Effector CD4-positive, alpha-beta T cell (primary cell): ENCODE measurements at places on chromosomes 13 and 19.

GRCh38 chr19:4266253-4267000 lies 12.6 kb upstream of the SHD start:
- no peak for DNase-seq

DNA sequence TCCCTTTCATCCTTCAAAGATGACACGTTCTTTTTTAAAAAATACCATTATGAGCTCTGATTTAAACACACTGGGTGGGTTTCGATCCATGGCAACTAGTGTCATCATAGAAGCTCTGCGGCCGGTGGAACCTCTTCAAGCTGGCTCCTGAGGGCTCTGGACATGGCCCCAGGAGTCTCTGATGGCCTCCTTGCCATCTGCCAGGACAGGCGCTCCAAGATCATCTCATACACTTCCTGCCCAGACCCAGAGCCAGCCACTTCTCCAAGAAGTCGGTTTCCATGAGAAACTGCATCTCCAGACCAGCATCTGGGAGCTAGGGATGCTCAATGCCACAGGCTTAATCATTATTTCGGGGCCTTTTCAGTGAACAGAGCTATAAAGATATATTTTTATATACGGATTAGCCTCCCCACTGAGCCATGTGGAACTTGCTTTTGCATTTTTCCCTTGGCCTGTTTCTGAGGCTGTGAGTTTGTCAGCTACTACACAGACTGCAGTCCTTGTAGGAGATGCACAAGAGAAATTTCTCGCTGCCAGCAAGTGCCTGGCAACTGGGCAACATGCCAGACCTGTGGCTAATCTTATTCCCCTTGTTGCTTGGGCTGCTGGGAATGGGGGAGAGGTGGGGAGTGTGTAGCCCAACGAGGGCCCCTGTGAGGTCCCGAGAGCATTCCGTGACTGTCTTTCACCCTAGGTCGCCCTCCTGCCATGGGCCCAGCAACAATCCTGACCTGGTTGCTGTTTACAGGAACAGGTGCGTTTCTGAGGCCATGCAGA lies 15.9 kb downstream of the SUGP1 start:
- DNase-seq = no peak

DNA sequence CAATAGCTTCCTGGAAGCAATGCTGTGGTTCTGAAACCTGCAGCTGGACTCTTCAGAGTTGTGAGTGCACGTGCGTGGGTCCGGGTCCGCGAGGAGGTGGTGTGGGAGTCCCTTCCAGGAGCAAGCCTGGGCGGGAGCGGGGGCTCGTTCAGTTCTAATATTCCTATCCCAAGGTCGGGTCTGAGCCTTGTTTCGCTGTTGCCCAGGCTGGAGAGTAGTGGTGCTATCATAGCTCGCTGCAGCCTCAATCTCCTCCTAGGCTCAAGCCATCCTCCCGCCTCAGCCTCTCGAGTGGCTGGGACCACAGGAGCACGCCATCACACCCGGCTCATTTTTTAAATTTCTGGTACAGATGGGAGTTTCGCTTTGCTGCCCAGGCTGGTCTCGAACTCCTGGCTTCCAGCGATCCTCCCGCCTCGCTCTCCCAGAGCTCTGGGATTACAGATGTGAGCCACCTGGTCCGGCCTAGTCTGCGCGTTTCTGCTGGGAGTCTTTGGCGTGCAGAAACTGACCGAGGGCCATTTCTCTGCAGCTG lies 625 bp downstream of the ZFP82 start:
- no peak for DNase-seq

GRCh38 chr19:30068528-30069395 lies 126.7 kb downstream of the URI1 start:
- no peak for DNase-seq

- peak; percentile 72 for DNase-seq
Measured at GRCh38 chr19:47428177-47428894, 9.0 kb upstream of the MEIS3 start.

DNA sequence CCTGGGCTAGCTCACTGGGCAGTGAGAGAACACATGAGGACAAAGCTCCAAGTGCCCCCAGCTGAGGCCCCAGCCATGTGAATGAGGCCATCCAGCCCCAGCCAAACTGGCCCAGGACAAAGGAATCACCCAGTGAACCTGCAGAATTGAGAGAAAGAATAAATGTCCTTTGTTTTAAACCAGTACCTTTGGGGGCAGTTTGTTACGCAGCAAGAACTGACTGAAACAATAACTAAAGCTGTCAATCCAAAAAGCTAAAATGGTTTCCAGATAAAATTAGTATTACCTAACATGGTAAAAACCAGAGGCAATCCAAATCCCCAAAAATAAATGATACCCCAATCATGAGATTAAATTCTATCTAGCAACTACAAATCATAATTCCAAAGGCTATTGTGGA lies 69.6 kb downstream of the ZNF557 start:
- no peak for DNase-seq

DNA sequence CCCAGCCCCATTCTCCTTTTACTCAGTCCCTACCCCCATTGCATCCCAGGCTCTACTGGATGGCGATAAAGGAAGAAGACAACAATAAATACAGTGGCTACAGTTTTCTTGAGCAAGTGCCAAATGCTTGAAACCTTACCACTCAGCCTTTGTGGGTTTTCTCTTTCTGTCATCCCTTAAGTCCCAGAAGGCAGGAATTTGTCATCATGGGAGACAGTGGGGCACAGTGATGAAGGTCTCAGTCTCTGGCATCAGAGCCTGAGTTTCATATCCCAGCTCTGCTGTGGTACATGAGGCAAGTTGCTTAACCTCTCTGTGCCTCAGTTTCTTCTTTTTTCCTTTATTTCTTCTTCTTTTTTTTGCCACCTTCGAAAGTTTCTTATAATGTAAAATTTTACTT lies 5.1 kb upstream of the COMP start:
- no peak for DNase-seq

DNA sequence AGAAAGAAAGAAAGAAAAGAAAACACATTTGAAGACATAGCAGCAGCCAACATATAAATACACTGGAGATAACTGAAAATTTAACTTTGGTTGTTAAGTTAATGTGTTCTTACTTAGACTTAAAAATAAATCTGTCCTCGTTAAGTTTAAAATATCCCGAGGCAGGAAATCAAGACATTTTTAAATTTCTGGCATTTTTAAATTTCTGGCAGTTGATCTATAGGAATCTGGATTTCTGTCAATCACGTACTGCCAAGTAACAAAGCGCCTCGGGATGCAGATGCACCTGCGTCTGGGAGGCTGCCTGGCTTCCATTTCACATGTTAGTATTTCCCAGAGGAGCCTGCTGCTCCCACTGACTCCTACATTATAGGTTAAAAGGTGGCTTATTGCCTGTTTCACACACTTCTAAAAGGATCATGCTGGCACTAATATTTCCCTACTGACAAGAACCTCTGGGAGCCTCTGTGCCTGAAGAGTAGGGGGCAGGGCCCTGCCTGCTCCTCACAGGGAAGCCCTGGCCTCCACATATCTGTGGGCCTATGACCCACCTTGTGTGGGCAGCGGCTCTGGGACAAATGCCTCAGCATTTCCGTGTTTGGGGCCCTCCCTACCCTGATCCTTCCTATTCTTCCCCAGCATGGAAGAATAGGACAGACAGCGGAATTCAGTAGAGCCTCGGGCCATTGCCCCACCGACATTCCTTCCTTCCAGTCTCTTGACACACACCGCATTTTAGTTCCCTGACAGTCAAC lies 62.8 kb upstream of the ATP12A start:
- DNase-seq = no peak

DNA sequence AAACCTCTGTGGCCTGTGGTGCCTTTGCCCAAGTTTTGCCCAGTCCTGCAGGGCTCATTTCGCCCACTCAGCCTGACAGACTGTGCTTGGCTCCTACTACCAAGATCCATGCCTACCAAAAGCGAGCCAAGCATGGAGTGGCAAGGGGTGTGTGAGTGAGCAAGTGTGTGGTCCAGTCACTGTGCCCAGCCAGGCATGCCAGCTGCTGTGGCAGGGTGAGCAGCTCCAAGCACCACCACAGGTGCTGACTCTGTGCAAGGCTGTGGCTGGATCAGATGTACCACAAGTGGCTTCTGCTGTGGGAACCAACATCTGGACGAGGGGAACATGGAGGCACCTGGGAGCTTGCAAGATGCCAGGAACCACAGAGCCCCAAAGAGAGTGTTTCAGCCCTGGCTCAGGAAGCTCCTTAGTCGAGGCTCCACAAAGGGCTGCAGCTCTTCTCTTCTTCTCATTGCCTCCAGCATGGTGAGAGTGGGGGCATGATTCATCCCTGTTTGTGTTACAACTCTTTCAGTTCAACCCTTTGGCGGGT lies 1564.2 kb upstream of the MIR17HG start:
- no peak for DNase-seq

DNA sequence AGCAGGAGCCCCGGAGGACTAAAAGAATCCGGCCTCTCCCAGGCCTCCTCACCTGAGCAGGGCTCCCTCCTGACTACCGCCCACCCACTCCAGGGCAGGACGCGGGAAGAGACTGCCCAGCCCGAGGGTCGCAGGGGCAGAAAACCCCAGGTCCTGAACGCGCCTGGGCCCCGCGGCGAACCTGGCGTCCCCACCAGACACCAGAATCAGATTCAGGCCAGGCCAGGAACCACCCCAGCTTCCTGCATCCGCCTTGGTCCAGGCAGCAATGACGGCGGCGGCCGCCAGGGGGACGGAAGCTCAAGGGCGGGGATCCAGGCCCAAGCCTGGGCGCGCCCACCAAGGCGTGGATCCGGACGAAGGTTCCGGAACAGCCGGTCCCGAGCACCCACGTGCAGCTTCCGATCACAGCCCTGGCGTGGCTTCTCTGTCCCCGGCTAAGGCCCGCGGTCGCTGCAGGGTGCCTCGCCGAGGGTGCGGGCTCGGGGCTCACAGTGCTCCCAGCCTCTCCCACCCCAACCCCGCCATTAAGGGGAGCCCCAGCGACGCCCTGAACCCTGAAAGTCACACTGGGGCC lies 3.6 kb downstream of the LGALS7 start:
- DNase-seq = peak; percentile 80

GRCh38 chr13:110129076-110129475 lies 177.9 kb downstream of the COL4A1 start:
- no peak for DNase-seq

GRCh38 chr19:29529646-29530539 lies 4.1 kb downstream of the VSTM2B start:
- no peak for DNase-seq

DNA sequence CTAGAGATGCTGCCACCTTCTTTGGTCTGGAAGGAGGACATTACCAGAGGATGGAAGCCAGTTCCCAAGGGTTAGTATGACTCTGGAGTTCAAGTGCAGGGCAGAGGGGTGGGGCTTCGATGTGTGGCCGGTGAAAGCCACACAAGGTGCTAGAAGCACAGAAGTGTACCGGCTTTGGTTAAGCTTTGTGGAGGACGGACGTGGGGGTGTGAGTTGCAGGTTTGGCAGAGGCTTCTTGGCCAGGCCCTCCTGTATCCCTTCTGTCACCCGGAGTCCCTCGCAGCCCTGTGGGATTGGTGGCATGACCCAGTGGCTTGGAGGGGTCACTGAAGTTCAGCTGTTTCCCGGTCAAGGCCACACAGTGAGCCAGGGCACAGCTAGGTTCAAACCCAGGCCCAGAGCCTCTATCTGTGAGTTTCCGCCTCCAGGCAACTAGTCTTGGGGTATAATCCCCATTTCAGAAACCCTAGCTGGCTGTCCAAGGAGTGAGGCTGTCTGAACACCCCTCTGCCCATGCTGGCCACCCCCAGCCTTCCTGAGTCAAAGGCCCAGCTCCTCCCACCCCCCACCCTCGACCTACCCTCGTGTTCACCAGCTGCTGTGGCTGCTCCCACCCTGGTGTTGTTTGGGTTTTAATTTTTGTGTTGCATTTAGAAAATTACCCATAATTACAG lies 4.6 kb upstream of the SSBP4 start:
- DNase-seq = no peak

DNA sequence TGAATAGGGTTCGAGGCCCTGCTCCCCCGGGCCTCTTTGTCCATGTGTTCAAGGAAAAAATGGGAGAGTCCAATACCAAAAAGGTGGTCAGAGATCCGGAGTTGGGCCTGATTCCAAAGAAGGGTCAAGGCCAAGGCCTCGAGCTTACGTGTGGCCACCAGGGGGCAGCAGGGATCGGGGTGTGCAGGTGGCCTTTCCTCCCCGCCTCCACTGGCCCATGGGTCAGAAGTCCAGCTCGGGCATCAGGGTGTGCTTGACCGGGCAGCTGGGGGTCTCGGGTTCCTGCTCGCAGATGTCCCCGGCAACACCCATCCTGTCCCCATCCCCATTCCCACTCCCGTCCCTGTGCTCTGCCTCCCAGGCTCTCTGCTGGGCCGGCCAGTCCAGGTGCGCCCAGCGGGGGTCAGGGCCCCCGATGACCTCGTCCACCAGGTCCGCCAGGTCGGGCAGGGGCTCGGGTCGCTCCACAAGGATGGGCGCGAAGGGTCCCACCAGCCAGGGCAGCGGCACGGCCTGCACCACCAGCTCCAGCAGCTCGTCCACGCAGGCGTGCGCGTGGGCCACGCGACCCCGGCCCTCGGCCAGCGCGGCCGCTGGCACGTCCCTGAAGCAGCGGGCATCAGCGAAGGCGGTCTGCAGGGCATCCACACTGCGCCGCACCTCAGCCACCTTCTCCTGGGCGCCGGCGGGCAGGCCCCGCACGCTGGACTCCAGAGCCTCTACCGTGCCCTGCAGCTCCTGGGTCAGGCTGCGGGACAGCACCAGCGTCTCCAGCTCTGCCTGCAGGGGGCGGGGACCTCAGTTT lies 5.2 kb upstream of the PLIN4 start:
- DNase-seq = no peak

GRCh38 chr19:3494051-3494450 lies 6.4 kb downstream of the DOHH start:
- DNase-seq = no peak

GRCh38 chr19:4302243-4302640 lies at the start of gene TMIGD2:
Gene TMIGD2, minus strand, starts transcription at chr19:4302389. Its CDS starts 4 bp downstream, at chr19:4302385.
- no peak for DNase-seq

DNA sequence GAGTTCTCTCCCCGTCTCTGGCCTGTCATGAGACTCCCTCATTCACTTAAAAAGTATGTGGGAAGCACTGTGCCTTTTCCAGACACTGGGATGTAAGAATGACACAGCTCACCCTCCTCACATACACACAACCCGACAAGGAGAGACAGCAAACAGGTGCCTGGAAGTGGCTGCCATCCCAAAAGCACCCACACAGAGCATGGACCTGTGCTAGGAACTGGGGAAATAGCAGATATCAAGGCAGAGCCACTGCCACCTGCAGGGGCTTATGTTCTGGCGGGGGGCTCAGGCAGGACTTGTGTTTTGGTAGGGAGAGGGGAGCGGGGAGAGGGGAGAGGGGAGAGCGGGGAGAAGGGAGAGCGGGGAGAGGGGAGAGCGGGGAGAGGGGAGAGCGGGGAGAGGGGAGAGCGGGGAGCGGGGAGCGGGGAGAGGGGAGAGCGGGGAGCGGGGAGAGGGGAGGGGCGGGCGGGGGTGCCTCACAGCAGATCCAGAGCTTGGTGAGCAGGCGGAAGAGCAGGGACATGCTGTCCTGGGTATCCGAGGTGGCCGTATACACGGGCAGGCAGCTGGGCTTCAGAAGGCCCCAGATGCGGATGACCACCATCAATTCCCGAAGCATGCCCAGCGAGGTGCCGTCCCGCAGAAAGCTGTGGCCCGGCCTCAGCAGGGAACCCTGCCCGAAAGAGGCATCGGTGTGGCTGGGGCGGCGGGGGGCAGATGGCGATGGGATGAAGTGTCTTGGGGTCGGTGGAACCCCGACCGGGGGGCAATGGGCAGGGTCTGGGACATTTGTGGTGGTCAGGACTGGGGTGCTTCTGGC lies 12.2 kb downstream of the CFD start:
- DNase-seq = no peak

- no peak for DNase-seq
Measured at GRCh38 chr13:21208652-21209154, 32.2 kb downstream of the MRPL57 start.

- no peak for DNase-seq
Measured at GRCh38 chr13:37602733-37603381, 4.3 kb upstream of the POSTN start.

- DNase-seq = no peak
Measured at GRCh38 chr13:114296902-114297301, 15.5 kb downstream of the UPF3A start.
